G401 (cell line): ENCODE measurements at places on chromosomes 5 and 9. TPM values are rescaled to one million over a fixed set of nuclear protein-coding genes. Genes with fewer than 3 reads are reported as not detected.

Gene INSL6
- not detected in 2 replicates for total RNA-seq

Gene ACSL6
- total RNA-seq = 7.3 TPM in 1 of 2 replicates, not detected in the other

Gene SLC2A6
- 5.5 and 6.8 TPM in 2 replicates for total RNA-seq

Gene WDR31
- total RNA-seq = 1.9 and 3.3 TPM in 2 replicates

Gene OBP2B
- not detected in 2 replicates for total RNA-seq

Gene NPR3
- not detected in 2 replicates for total RNA-seq

Gene SMIM33
- not detected in 2 replicates for total RNA-seq

Gene VDAC1
- 410 and 470 TPM in 2 replicates for total RNA-seq

Gene INSL4
- not detected in 2 replicates for total RNA-seq

Gene BARHL1
- not detected in 2 replicates for total RNA-seq

Gene DMRT3
- total RNA-seq = not detected in 2 replicates

Gene YTHDC2
- total RNA-seq = 10.0 and 11.6 TPM in 2 replicates

Gene CENPK
- 36.4 and 65.1 TPM in 2 replicates for total RNA-seq

Gene ARL14EPL
- total RNA-seq = not detected in 2 replicates

- no peak for DNase-seq
These were observed 75.8 kb downstream of the GTF3C4 start for GRCh38 chr9:132745756-132746709.

DNA sequence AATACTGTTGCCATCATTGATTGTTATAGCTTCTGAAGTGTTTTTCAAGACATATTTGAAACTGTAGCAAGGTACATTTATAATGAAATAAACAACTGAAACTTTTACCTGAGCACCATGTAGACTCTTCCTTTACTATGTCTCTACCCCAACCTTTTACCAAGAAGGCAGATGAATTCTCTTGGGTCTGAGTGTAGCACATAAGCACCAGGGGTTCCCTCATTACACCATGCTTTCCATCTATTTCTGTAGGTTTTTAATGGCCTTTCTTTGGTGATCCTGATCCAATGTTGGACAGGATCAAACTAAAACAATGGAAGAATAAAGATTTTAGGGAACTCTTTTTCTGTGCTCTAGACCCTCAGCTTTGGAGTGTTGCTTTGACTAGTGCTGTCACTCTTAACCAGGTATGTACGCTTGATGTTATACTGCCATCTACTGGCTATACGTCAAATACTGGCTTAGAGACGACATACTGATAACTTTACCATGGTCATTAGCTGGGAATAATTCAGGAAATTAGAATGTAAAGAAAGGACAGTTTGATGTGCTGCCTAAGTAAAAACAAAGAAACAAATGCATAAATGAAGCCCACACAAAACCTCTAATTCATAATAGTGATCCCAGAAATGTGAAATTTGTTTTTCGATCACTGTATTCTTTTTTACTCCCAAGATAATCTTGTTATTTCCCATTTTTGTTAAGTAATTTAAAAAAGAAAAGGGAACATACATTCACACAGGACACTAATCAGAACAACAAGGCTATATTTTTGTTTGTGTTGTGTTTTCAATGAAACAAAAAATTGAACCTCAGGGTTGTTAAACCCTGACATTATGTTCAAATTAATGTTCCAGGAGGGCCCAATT is 30.7 kb downstream of the IFNW1 start:
- DNase-seq = peak; percentile 84

DNA sequence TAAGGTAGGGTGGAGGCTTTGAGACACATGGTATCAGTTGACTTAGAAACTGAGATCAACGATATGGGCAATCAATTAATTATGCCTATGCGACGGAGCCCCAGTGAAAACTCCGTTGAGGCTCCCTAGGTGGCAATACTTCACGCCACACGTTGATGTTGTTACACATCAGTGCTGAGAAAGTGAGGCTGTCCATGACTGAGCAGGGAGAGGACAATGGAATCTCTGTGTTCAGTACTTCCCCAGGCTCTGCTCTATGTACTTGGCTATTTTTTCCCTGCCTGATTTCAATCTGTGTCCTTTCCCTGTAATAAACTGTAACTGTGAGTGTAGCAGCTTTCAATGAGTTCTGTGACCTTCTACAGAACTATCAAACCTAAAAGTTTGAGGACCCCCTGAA is 211.7 kb downstream of the SNCAIP start:
- no peak for DNase-seq

DNA sequence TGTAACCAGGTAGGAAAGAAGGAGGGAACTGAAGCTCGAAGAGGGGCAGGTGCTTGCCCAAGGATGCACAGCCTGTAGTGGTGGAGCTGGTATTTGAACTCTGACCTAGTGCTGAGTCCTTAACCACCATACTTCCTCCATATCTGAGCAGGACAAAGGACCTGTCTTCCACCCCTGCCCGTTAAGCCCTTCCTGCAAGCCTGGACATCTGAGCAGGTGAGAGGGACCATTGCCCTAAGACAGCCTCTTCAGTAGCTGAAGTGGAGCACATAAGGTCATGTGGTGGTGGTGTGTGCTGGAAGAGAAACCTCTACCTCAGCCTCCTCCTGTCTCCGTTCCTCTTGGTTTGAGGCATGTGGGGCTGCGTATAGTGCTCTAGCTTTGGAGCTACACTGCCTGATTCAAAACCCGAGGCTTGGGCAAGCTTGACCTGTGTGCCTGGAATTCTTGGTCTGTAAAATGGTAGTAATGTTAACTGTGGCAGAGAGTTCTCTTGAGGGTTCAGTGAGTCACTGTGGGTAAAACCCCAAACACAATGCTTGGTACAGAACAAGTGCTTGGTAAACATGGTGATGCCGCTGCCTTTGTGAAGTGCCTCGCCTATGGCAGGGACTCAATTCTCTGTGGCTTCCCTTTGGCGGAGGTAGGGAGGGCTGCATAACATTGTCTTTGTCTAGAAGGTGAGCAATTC is 7.4 kb downstream of the GALNT10 start:
- DNase-seq = no peak

- no peak for DNase-seq
These were observed 60.3 kb downstream of the UBE2QL1 start for GRCh38 chr5:6508931-6509330.

DNA sequence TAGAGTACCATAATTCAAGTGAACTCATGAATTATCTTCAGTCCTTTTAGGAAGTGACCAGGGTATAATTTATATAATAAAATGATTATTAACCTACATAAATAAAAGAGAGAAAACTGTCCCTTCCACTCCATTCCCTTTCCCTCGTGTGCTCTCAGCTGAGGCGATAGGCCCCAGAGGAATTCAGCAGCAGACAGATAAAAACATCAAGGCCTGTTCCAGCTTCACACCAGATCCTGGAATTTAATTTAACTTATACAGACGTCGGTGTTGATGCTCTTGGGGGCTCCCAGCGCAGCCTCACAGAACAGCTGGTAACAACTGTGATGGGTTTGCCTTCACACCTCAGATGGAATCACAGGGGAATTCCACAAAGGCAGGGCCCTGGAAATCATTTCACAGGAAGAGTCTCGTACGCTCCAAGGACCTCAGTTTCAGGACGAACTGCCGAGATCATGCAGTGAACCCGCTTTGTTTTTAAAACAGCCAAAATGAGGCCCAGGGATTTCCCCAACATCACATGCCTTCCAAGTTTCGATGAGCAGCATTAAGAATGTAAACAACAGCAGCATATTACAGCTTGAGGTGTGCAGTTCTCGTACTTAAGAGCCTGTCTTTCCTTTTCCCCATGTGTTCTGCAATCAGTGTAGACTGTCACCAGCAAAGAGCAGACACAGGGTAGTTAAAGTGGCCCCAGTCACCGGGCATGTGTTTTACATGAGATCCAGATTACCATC is 73.6 kb upstream of the ALDH1B1 start:
- DNase-seq = no peak

DNA sequence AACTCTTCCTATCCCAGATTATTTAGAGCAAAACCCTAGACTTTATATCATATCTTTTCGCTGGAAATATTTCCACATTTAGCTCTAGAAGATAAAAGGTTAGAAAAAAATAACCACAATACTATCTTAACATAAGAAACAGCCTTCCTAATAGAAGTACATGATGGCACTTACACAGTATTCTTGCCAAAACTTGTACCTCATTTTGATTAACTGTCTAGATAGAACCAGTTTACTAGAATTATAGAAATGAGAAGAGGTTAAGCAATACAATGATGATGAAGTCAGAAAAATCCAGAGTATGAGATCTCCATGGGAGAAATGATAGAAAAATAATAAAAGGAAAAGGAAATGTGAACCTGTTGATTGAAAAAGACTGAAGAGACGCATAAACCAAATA is 63.1 kb downstream of the SLC12A2 start:
- no peak for DNase-seq

- no peak for DNase-seq
These were observed 33.4 kb downstream of the SARDH start for GRCh38 chr9:133704711-133705181.

DNA sequence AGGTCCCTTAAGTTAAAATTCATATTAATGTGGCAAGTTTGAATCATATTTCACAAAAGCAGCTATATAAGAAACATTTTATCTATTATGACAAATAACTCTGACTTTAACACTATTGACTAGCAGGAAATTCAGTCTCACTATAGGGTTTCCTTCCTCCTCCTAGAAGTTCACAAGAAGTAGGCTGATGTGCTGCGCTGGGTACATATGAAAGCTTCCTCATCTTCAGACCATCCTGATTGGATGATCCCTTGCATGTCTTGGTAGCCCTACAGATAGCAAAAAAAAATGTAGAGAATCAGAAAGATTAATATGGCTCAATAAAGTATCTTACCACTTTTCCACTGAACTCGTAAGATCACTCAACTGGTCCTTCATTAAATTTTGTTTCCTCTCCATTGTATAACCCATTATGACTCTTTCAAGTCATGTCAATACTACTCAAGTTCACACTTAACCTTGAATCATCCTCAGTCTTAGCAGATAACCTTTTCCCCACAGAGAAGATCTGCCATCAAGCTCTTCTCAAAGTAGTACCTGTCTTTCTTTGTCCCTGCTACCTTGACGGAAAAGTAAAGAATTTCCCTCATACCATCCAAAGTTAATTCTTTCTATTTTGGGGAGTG is 11.5 kb upstream of the PSIP1 start:
- DNase-seq = no peak

- no peak for DNase-seq
These were observed 43.6 kb downstream of the GALNT12 start for GRCh38 chr9:98850851-98851729.

GRCh38 chr9:4381744-4382143 is 81.9 kb upstream of the GLIS3 start:
- no peak for DNase-seq

DNA sequence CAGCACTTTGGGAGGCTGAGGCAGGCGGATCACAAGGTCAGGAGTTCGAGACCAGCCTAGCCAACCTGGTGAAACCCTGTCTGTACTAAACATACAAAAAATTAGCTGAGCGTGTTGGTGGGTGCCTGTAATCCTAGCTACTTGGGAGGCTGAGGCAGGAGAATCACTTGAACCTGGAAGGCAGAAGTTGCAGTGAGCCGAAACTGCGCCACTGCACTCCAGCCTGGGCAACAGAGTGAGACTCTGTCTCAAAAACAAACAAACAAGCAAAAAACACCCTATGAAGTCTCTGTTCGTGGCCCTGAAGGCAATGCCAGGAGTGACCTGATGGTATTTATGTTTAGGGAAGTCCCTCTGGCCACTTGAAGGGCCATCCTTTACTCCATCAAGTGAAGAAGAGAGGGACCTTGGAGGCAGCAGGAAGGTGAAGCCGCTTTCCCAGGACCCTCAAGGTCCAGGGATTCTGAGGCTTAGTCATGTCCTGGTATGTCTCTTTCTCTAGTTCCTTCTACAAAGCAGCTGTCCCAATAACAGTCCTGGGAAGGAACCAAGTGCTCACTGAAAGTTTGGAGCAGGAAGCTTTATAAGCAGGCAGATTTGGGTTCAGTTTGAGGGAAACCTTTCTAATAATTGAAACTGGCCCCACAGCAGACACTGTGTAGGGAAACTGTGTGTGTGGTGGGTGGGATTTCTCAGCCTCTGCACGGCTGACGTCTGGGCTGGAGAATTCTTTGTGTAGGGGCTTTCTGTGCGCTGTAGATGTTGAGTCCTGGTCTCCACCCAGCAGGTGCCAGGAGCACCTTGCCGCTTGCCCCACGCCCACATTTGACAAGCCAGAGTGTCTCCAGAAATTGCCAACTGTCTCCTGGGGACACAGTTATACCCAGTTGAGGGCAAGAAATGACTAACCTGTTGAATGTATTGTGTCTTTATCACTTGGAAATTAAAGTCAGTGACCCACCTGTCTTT is 12.5 kb downstream of the PHF2 start:
- no peak for DNase-seq

GRCh38 chr5:39160576-39161213 is 58.7 kb downstream of the FYB1 start:
- DNase-seq = no peak

- DNase-seq = no peak
These were observed 826 bp upstream of the PRDM9 start for GRCh38 chr5:23506329-23507236.

DNA sequence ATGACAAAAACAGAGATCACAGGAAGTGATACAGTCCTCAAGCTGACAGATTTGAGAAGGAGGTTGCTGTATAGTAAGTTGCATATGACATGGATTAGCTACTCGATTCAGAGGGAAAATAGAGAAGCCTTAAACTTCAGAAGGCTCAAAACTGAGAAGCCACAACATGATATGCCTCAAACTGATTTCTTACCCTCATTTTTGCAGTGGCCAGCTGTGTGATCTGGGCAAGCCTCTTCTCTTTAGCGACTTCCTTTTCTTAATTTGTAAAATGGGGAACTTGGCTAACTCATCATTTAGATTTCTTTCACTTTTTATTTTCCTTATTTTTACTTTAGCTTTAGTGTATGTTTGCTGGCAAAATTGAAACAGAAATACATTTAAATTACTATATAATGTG is 421.1 kb downstream of the KIF4B start:
- DNase-seq = no peak

- no peak for DNase-seq
These were observed 191.5 kb downstream of the CFAP90 start for GRCh38 chr5:7659420-7659819.

DNA sequence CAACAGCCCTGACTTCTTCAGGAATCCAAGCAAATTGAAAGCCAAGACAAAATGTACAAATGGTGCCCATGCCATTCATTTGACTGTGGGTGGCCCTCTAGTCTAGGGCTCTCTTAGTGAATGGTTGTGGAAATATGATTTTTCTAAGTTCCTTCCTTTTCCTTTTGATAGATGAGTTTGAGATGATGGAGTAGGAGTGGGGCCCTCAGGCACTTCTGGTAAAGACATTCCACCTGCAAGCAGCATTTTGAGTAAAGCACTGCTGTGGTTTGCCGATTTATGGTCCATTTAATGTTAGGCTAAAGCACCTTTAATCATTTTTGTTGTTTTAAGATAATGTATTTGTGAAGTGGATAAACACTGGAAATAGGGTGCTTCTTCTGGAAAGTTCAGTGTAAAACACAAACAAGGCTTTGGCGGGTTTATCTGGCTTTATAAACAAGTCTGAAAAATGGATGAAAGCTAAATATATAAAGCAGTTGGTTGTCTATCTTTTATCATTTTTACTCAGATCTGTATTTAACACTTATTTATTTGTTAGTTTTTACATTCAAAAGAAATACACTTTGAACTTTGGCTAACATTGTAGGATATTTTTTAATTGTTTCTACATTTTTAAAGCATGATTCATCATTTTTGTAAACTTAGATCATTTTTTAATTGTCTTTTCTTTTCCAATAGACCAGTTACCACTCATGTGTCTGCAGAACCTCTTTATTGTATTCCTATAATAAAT is 213.5 kb downstream of the PJA2 start:
- DNase-seq = no peak

GRCh38 chr9:36140086-36141084 is 3.9 kb downstream of the GLIPR2 start:
- DNase-seq = no peak

- DNase-seq = no peak
These were observed 271.3 kb downstream of the OSTF1 start for GRCh38 chr9:75359638-75360037.
